ENCODE measurements at places on chromosomes 11 and 22. TPM values are rescaled to one million over a fixed set of nuclear protein-coding genes. Genes with fewer than 3 reads are reported as not detected.

CCDC73 gene
- 0.02 TPM for total RNA-seq

GRCh38 chr22:48835364-48835763 lies 992.3 kb downstream of the BRD1 start:
- no peak overlapping the region for H3K27ac ChIP-seq
- no peak overlapping the region for H3K4me3 ChIP-seq
- no peaks in the 10 kb centered on the region for H3K36me3 ChIP-seq
- H3K4me1 ChIP-seq = no peaks in the 10 kb centered on the region
- peaks cover 7% of the 10 kb centered on the region for H3K27me3 ChIP-seq

TPP1 gene
- 8.1 TPM for total RNA-seq

DNA sequence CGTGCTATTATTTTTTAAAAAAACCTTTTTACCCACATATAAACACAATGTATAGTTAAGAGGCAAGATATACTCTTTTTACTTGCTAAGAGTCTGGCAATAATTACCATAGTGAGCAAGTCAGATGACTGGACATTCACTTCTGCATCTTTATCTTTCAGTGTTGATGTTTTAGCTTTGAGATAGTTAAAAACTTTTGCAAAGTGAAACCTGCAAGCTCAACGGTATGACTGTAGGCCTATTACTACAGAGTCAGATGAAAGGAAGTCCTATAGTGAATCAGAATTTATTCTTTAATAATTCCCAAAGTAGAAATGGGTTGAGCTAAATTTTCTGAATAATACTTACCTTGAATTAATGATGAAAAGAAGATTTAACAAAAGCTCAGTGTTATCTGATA lies 236.7 kb upstream of the CCDC90B start:
- no peak overlapping the region for H3K4me3 ChIP-seq
- no peak overlapping the region for H3K27ac ChIP-seq
- H3K36me3 ChIP-seq = no peaks in the 10 kb centered on the region
- DNase-seq = no peak
- no peaks in the 10 kb centered on the region for H3K4me1 ChIP-seq

DNA sequence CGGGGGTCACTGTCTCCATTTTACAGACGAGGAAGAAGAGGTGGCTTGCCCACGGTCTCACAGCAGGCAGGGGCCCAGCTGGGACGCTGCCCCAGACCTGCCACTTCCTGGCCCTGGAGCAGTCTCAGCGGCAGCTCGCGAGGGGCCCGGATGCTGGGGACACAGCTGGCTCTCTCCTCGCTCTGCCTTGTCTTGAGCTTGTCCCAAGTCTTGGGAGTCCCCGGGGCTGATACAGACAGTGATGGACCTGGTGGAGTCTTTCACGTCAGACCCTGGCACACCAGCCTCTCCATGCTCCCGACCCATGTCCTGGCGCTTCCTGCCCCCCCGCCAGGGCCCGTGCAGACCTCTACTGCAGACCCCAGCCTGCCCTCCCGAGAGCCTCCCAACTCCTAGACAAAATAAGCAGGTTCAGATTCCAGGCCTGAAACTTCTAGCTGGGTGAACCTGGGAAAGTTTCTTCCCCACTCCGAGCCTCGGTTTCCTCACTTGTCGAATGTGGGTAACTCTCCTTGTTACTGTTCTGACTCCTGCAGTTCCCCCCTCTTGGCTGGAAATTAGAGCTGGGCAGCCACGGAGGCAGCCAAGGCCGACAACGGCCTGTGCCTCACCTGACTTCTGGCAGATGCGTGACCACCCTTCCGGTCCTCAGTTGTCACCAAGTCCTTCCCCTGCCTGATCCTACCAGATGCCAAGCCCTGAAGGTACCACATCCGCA lies 145.4 kb downstream of the CACNA1I start:
- H3K27me3 ChIP-seq = no peaks in the 10 kb centered on the region
- H3K4me1 ChIP-seq = peaks cover 2% of the 10 kb centered on the region
- no peak overlapping the region for H3K4me3 ChIP-seq
- DNase-seq = no peak

HBD gene
- not detected for total RNA-seq

WNT11 gene
- 27.5 TPM for total RNA-seq

- H3K4me3 ChIP-seq = no peak overlapping the region
- H3K27me3 ChIP-seq = no peaks in the 10 kb centered on the region
- no peak overlapping the region for H3K27ac ChIP-seq
- no peak for DNase-seq
These were observed 195.4 kb upstream of the LARGE1 start for GRCh38 chr22:34115722-34116121.

PGAP2 gene
- 5.3 TPM for total RNA-seq

TMEM41B gene
- 73.3 TPM for total RNA-seq

GRCh38 chr11:120985718-120986569 lies 38.0 kb upstream of the TBCEL start:
- no peaks in the 10 kb centered on the region for H3K36me3 ChIP-seq
- peak overlapping the region; percentile 37 for H3K4me3 ChIP-seq
- no peak overlapping the region for H3K27ac ChIP-seq
- no peaks in the 10 kb centered on the region for H3K4me1 ChIP-seq
- peak; percentile 28 for DNase-seq
- no peaks in the 10 kb centered on the region for H3K27me3 ChIP-seq

DNA sequence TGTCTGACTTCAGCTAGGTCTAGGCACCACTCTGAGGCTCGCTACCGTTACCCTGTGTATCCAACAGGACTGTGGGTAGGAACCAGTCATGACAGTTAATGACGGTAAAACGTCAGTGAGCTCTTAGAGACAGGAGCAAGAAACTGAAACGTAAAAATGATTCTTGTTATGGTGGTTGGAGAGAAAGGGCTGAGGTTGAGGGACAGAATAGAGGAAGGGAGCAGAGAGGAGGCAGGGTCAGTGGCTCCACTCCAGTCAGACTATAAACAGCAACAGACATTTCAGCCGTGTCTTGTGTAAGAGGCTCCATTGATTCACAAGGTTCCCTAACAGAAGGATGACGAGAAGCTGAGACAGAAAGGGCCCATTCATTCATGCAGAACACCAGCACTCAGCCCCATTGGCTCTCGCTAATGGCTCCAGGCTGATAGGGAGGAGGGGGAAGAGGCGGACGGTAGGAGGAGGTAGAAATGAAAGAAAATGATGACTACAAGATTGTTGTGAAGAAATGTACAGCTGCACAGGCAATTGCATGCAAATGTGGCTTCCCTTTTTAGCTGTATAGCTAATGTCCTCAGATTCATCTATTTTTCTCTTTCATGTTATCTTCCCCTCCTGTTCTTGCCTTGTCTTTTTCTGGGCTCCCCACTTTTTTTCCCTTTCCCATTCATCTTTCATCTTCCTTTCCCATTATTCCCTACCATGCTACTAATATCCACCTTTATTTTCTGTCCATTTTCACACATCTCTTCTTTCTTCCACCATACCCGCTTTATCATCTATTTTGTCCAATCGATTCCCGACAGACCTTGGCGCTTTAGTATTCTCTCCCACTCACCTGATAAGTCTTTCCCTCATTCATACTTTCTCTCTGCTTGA lies 34.3 kb downstream of the ETS1 start:
- no peaks in the 10 kb centered on the region for H3K36me3 ChIP-seq
- peaks cover 3% of the 10 kb centered on the region for H3K4me1 ChIP-seq
- H3K27ac ChIP-seq = no peak overlapping the region
- no peaks in the 10 kb centered on the region for H3K27me3 ChIP-seq

DNA sequence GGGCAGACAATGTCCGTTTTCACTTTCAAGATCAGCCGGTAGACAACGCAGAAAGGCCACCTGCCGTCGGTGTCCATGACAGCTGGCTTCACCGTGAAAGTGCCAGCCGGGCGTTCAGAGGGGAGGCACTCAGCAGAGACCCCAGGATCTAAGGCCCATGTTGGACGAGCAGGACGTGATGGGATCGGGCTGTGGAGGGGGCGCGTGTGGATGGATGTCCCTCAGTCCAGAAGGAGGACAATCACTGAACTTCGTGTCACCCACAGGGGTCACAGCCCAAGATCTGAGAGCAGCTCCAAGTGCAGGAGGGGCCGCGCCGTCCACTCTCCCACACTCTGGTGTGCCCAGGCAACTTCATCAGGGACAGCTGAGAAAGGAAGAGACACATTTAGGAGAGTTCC lies 164.4 kb downstream of the BRD1 start:
- H3K4me3 ChIP-seq = no peak overlapping the region
- peaks cover 54% of the 10 kb centered on the region for H3K27me3 ChIP-seq
- H3K4me1 ChIP-seq = no peaks in the 10 kb centered on the region
- no peak overlapping the region for H3K27ac ChIP-seq

FGF3 gene
- not detected for total RNA-seq

DNA sequence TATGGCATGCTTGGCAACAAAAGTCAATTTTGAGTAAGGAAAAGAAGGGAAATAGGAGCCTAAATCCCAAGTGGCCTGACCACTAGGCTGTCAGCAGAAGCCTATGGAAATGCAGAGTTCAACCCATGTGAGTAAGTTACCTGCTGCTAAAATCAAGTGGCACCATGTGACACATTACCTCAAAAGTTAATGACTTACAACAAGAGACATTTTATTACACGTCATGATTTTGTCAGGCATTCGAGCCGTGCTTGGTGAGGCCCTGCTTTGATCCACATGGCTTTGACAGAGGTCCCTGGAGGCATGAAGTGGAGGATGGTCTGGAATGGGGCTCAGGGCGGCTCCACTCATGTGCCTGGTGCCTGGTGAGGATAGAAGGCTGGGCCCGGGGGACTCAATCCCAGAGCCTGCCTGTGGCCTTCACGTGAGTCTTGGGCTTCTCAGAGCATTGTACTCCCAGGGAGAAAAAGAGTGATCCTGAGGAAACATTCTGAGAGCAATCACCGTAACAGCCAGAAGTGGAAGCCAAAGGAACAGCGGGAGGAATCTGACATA lies 339.1 kb upstream of the B3GAT1 start:
- H3K27ac ChIP-seq = no peak overlapping the region
- no peak overlapping the region for H3K4me3 ChIP-seq
- DNase-seq = no peak
- H3K4me1 ChIP-seq = no peaks in the 10 kb centered on the region
- peaks cover 13% of the 10 kb centered on the region for H3K27me3 ChIP-seq
- no peaks in the 10 kb centered on the region for H3K36me3 ChIP-seq

- H3K4me3 ChIP-seq = no peak overlapping the region
- H3K27me3 ChIP-seq = no peaks in the 10 kb centered on the region
- H3K36me3 ChIP-seq = no peaks in the 10 kb centered on the region
These were observed 4.0 kb downstream of the MS4A8 start for GRCh38 chr11:60703374-60703773.

GRCh38 chr11:18282626-18283025 lies 16.6 kb downstream of the SAA1 start:
- H3K27me3 ChIP-seq = no peaks in the 10 kb centered on the region
- H3K36me3 ChIP-seq = peaks cover 58% of the 10 kb centered on the region

DNA sequence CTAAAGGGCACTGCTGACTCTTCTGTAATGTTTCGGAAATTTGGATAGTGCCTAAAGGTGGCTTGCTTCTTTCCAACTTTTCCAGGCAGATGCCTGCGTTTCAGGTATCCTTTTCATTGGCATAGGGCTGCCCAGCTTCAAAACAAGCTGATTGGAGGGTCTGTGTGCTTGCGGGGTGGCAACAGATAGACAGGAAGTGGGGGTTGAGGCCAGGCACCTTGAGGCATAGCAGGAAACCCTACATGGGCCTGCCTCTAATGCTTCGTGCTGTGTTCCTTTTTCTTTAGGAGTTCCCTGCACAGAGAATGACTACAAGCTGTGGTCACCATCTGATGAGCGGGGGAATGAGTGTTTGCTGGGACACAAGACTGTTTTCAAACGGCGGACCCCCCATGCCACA lies 92.2 kb upstream of the SORL1-AS1 start:
- DNase-seq = no peak
- H3K4me3 ChIP-seq = no peak overlapping the region
- H3K27me3 ChIP-seq = no peaks in the 10 kb centered on the region
- H3K4me1 ChIP-seq = no peaks in the 10 kb centered on the region

Measured in SJCRH30 (cell line).